ENCODE measurements at places on chromosomes 6 and 20.

GRCh38 chr6:170420791-170421776 is 114.5 kb downstream of the FAM120B start:
- no peak for DNase-seq

DNA sequence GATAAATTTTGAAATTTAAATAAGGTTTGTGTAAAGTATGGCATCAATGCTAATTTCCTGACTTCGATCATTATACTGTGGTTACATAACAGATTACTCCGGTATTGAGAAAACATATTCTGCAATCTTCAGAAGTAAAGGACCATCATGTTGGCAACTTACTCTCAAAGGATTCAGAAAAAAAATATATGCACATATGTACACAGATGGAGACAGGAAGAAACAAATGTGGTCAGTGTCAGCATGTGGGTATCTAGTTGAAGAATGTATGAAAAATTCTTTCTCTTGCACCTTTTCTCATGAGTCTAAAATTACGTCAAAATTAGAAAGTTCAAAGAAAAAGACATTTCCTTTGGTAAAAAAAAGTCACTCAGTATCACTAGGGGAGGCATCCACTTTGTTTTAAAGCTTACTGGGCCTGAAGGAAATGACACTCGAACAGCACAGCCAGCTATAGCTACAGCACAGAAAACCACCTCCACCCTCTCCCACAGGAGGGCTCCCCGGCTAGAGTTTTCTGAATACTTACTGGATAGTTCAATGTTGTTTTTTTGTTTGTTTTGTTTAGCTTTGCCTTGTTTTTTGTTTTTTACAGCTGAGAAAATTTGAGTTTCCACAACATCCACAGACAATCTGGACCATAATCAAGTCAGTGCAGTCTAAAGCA is 317.2 kb upstream of the AGPAT4 start:
- no peak for DNase-seq

DNA sequence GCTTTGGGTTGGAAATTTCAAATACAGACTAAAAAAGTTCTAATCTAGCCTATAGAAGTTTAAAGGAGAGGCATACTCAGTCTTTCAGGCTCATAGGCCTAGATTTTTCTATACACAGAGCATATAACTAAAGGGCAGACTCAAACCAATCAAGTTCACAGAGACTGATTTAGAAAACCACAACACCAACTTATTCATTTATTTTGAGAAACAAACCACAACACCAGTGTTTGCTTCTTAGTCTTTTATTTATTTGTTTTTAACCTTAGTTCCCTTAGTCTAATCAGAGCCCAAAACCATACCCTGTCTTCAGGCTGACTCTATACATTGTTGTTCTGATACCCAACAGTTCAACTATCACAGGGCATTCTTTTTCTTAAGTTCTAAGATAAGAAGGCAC is 103.7 kb downstream of the REV3L start:
- no peak for DNase-seq

- no peak for DNase-seq
Measured at GRCh38 chr20:57395111-57395966, 4.1 kb downstream of the RBM38 start.

- DNase-seq, result no peak
Measured at GRCh38 chr6:129662980-129663431, 47.0 kb downstream of the ARHGAP18 start.

GRCh38 chr6:35363293-35363750 is 21.0 kb downstream of the PPARD start:
- DNase-seq, result no peak

GRCh38 chr6:125151700-125152099 is 1.9 kb upstream of the TPD52L1 start:
- no peak for DNase-seq

DNA sequence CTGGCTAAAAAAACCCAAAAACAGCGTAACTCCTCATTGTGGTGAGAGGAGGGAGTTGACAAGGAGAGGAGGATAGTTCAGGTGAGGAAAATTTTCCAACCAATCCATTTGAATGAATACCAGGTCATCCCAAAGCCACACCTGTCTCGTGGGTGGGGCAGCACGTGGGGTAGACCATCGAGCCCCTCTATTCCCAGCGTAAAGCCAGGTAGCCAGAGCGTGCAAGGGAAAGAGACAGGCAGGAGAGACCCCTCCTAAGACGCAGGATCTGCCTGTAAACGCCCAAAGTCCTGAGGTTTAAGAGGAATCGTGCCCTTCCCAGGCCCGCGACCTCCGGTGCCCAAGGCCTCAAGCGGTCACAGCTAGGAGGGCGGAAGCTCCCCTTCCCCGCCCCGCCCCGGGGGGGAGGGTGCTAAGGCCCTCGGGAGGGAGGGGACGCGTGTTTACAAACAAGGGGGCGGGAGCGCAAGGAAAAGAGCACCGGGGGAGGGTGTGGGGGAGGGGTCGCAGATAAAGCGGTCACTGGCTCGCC is 712 bp downstream of the RXRB start:
- DNase-seq, result no peak

DNA sequence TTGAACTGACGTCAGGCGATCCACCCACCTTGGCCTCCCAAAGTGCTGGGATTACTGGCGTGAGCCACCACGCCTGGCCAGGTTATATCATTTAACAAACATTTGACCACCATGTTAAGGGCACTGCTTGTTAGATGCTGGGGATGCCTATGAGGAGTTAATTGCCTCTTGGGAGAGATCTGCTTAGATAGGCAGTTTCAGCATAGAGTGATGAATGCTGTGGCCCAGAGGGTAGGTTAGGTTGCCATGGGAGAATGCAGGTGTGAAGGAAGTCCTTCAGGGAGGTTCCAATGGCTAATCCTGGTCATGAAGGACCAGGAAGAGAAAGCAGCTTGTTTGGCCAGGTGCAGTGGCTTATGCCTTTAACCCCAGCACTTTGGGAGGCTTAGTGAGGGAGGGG is 17.0 kb downstream of the PHF20 start:
- DNase-seq, result no peak

DNA sequence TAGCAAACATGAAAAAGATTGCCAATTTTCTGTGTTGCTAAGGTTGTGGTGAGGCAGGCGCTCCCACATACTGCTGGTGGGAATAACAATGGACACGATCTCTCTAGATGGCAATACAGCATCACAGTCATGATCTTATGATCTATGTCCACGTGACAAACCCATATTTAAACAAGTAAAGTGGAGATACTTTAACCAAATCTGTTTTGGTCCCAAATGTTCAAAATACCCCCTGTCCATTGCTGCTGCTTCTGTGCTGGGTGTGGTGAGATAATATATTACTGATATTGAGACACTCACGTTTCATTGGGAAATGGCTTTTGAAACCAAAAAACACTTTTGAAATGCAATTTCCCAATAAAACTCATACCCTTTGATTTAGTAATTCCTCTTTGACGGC is 23.0 kb downstream of the SIRPD start:
- DNase-seq, result no peak

DNA sequence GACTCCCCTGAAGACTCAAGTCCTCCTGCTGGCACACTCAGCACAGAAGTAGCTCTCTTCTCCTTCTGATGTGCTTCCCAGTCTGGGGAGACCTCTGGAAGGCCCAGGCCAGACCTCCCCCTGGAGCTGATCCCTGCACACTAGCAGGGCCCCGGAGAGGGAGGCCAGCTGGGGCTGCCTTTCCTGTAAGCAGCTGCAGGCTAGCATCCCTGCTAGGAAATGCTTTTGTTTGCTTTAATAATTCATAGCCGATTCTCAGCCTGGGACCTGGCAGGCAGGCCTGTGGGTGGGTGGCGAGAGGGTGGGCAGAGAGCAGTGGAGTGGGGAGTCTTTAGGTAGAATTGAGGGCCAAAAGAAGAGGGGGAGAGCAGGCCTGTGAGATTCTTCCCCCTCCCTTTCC is 5.2 kb downstream of the EBF4 start:
- DNase-seq, result no peak

DNA sequence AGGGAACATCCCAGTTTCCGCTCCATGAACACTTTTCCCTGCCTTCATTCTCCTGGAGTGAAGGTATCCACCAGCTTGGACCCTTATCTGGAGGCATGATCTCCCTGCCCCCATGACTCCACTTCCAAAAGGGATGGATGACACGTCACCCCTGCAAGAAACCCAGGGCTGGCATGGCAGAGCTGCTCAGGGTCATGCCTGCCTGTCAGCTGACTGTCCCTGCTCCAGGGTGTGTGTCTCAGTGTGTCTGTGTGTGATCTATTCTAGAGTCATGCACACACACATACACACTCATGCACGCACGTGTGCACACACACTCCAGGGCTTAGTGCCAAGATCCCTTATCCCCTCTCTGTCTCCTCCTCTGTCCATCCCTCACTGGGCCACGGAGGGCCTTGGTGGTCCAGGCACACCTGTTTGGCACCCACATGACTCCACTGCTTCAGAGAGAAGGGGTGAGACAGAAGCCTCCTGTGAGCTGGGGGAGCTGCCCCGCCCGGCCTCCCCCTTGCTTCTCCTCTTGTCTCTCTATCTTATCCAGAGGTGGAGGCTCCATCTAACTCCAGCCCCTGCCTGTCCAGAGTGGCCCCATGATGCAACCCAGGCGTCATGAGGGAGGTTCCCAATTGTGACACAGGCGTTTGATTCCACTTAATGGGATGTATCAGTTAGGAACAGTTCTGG is 290.9 kb downstream of the CDC5L start:
- no peak for DNase-seq

GRCh38 chr6:25486550-25486949 is 165.5 kb upstream of the SCGN start:
- DNase-seq, result no peak

- no peak for DNase-seq
Measured at GRCh38 chr6:148021699-148022098, 320.9 kb upstream of the SASH1 start.

- DNase-seq, result no peak
Measured at GRCh38 chr6:118641042-118641441, 10.3 kb downstream of the CEP85L start.

- DNase-seq, result no peak
Measured at GRCh38 chr20:9488063-9488462, 26.3 kb upstream of the LAMP5 start.

- no peak for DNase-seq
Measured at GRCh38 chr20:4775322-4776078, 53.8 kb downstream of the PRND start.

DNA sequence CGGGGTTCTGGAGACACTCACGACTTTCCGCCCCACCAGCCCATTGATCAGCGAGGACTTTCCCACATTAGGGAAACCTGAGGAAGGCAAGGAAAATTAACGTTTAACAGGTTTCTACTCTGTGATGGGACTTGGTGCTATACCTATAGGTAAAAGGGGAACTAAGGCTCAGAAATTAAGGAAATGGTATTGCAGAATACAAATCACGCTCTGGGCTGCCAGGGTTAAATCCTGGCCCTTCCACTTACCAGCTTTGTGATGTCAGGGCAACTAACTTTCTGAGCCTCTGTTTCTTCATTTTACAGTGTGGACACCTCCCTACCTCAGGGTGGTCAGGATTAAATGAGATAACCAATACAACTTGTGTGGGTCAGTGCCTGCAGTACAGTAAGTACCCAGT is 8.8 kb downstream of the GNL1 start:
- DNase-seq, result no peak

DNA sequence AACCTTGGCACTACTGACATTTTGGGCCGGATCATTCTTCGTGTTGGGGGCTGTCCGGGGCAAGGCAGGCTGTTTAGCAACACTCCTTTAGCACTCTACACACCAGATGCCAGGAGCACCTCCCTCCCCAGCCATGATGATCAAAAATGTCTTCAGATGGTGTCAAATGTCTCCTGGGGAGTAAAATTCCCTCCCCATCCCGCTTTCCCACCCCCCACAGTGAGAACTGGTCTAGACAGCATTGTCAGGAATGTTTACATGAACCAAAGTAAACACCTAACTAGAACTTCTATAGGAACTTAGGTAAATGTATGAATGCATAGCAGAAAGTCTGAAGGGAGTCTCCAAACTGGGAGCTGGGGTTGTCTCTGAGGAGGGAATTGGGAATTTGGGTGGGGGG is 70.0 kb upstream of the TOP1 start:
- no peak for DNase-seq

GRCh38 chr6:167552961-167553735 is 228.3 kb downstream of the TTLL2 start:
- DNase-seq, result no peak

DNA sequence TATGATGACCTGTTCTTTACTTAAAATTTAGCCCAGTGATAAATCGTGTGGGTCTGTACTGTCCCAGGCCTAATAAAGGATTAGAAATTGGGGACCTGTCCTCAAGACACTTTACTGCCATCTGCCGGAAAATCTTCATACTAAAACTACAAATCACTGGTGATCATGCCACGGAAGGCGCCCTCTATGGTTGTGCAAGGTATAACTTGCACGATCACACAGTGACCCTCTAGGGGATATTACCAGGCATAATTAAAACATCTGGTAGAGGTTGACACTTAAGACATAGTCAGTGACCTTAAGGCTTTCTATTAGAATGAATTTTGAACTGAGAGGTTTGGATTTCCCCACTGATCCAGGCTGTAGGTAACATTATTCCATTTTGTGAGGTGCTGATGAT is 172.6 kb downstream of the BMP2 start:
- no peak for DNase-seq

DNA sequence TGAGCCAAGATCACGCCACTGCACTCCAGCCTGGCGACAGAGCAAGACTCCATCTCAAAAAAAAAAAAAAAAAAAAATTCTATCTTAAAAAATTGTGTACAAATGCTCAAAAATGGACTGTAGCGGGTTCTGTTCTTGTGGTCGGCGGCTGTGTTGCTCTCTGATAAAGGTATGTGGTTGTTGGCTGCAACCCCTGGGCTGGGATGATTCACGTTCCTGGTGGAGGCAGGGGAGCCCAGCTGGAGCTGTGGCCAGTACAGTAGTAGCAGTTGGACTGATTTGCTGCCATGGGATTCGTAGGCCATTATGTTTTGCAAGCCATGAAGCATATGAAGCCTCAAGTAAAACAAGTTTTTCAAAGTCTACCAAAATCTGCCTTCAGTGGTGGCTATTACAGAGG is 22.3 kb downstream of the MDN1 start:
- no peak for DNase-seq
